ENCODE measurements at places on chromosomes 16 and 17.

DNA sequence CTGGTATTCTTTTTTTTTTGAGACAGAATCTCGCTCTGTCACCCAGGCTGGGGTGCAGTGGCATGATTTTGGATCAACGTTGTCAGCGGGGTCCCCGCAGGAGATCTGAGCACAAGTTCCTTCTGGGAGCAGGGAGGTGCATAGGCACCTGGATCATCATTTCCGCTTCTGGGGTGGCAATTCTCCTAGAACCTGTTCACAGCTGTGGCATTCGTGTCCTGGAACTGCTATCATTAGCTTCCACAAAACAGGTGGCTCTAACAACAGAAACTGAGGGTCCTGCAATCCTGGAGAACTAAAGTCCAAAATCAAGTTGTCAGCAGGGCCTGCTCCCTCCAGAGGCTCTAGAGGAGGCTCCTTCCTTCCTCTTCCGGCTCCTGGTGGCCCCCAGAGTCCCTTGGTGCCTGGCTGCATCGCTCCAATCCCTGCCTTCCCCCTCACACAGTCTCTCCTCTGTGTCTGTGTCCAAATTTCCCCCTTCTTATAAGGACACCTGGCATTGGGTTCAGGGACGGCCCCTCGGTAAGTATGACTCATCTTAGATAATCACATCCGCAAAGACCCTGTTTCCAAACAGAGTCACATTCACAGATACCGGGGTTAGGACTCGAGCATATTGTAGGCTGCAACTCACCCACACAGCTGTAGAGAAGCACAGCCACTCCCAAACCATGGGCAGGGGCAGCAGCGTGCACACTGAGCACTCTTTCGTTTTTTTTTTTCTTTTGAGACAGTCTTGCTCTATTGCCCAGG lies 43.5 kb upstream of the KLHDC4 start:
- DNase-seq: no peak

- no peak for DNase-seq
Measured at GRCh38 chr17:70810609-70811008, 641.3 kb downstream of the KCNJ2 start.

DNA sequence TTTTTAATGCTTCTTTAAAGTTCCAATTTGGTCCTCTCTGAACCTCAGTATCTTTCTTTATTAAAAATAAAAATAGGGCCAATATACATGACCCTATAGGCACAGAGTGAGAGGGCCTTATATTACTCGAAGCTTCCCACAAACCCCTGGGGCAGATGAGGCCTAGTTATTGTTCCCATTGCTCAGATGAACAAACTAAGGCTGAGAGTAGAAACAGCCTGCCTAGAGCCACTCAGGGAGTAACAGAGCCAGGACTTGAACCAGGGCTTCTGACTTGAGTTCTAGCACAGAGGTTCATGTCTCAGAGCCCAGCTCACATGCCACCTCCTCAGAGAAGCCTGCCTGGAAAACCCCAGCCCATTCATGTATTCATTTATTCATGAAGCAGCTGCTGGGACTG lies 7.7 kb downstream of the BCL7C start:
- DNase-seq: no peak

GRCh38 chr17:19017804-19018599 lies 13.4 kb upstream of the FAM83G start:
- no peak for DNase-seq

GRCh38 chr17:80725517-80725916 lies 180.9 kb downstream of the RPTOR start:
- DNase-seq: no peak

GRCh38 chr17:5380491-5381135 lies 38.8 kb downstream of the NUP88 start:
- DNase-seq: no peak

DNA sequence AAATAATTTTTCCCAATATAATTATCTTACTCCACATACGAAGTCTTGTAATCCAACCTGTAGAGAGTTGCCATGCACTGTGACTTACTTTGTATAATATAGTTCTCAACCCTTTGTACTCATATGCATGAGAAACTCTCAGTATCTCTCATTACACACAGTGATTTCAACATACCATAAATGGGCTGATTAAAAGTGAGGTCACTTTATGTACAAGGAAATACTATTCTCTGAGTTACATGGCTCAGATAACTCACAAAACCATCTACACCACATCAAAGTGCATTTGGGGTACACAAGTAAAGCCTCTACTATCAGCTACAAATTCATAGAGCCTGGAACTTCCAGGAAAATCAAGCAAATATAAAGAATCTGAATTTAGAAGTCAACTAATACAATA lies 27.9 kb downstream of the SLFN12 start:
- DNase-seq: no peak

DNA sequence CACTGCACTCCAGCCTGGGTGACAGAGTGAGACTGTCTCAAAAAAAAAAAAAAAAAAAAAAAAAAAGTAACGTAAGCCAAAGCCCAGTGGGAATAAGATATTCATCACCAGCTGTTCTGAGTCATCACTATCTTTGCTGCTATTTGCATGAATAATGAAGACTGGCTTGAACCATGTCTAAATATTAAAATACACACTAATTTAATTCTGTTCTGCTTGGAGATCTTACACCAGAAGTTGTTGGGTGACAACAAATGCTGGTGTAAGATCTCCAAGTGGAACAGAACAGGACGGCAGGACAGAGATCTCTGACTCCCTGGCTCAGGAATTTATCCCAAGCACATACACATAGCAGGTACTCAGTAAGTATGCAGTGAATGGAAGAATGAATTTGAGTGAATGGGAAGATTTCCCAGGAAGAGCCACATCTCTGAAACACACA lies 19.6 kb downstream of the DNAH17 start:
- no peak for DNase-seq

DNA sequence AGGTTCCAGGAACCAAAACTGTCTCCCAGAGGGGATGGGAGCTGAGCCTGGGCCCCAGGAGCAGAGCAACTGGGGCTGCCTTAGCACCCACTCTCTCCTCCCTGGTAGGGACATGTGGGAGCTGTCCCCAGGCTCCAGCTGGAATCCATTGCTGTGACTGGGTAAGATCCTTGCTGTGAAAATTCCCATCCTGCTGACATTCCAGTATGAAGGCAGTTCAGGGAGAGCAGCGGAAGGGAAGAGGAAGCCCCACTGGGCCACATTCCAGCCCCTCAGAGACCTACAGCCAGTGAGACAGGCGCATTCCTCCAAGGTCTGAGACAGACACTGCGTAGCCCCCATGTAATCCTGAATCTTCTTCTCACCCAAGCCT lies 24.2 kb downstream of the MYO18A start:
- DNase-seq: no peak

- DNase-seq: peak; percentile 83
Measured at GRCh38 chr16:69100071-69100691, 5.3 kb upstream of the HAS3 start.

DNA sequence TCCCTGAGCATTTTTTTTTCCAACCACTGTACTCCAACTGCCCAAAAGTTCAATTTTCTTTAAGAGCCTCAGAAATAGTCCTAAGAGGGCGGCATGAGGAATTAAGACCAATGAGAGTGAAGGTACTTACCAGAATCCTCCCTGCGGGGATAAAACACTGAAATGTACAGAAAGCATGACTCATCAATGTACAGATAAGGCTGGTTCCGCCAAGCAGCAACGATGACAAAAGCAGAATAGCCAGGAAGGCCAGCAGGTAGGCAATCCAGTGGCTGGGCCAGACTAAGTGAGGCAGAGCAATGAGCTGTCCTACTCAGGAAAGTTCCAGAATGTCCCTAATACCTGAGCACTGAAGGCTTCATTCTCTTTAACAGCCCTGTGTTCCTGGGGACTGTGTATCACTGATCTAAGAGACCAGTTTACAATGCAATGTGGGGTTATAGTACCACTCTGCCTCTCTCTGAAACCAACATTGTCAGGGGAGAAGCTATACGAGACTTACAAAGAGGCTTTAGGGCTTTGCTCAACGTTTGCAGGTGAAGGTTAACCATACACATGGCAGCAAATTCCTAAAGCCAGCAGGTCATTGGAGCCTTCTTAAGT lies 11.0 kb upstream of the GPR139 start:
- no peak for DNase-seq

DNA sequence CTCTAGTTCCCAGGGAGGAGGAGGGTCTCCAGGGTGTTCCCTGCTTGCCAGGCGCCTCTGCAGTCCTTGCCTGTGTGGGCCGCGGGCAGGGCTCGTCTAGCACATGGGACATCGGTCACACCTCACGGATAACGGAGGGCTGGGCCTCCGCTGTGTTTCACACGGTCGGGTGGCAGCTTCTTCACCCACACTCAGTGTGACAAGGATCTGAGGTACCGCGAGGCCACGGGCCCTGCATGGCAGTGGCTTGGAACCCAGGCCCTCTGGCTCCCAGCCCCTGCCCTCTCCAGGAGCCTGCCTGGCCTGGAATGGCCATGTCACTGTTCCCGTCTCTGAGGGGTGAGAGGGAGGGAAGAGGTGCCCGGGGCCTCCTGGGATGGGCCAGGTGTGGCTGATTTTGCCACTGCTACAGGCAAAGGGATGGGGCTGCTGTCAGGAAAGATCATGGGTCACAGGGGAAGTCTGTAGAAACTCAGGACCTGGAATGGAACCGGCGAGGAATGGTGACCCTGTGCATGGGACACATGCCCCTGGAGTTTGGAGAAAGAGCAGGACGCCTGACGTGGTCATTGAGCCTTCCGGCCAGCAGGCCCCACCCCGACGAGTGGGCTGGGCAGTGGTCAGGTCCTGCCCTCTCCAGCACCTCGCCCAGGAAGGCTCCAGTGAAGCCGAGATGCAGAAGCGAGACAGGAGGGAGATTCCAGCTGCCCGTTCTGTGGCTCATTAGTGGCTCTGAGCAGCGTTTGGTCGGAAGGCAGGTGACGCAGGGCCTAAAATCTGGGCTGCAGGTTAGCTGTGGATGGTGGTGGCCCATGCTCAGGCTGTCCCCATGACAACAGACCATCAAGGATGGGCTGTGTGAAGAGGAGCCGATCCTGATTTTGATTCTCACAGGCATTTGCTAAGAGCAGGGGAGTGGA lies 76.5 kb upstream of the GSE1 start:
- DNase-seq: no peak

DNA sequence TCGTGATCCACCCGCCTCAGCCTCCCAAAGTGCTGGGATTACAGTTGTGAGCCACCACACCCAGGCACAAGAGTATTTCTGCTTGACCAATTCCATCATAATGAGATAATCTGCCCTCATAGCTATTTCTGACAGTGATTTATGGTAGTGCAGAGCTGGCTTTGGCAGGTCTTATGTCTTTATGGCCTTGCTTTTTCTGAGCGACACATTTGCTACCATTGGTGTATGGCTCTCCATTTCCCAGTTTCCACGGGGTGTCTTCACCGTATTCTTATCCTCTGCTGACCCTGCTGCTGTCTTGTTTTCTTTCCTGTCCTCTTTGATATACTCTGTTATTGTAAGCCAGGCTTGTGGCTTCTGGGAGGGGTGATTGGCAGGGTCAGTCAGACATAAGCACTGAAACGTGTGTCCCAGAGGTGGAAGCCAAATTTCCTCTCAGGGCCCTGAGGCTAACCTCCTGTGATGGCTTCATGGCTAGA lies 161.1 kb upstream of the TBX2 start:
- DNase-seq: no peak

DNA sequence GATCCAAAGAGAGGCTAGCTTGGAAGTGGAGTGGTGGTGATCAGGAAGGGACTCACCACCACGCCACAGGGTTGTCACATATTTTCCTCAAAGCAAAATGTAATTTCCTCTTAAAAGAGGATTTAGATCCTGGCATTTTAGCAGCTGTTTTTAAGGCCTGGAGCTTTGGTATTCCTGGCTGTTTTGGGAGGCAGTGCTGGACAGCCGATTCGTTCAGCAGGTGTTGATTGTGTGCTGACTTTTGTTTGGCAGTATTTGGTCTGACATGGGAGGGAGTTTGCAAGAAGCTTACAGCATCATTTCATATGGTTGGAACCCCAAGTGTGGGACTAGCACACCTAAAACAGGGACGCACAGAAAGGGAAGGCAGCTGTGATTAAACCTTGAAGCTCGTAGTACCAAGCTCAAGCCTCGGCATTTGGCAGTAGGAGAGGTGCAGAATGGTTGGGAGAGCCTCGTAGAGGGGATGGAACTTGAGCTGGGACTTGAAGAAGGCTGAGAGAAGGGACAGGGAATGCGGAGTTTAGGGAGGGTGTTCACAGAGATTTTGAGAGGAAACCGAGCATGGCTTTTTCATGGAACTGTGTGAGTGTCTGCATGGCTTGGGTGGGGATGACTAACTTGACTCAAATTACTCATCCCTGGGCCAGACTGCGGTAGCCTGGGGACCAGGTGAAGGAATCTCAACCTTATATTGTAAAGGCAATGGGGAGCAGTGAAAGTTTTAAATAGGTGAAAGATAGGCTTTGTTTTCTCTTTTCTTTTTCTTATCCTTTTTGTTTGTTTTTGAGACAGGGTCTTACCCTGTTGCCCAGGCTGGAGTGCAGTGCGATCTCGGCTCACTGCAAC lies 52.3 kb downstream of the RPTOR start:
- no peak for DNase-seq

DNA sequence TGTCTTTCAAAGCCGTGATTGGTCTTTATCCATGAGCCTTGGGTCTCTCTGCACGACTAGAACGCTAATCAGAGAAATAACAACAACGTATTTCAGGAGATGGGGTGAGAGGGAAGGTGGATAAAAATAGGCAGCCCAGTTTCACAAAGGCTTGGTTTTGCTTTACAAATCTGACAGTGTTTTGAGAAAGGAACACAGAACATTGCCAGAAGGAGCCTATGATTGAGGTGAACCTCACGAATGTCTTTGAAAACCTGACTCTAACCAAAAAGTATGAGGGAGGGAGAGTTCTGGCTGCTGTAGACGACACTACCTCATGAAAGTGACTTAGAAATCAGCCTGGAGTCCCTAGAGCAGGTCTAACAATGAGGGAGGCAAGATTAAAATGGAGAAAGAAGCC lies 38.0 kb upstream of the NOL11 start:
- no peak for DNase-seq

DNA sequence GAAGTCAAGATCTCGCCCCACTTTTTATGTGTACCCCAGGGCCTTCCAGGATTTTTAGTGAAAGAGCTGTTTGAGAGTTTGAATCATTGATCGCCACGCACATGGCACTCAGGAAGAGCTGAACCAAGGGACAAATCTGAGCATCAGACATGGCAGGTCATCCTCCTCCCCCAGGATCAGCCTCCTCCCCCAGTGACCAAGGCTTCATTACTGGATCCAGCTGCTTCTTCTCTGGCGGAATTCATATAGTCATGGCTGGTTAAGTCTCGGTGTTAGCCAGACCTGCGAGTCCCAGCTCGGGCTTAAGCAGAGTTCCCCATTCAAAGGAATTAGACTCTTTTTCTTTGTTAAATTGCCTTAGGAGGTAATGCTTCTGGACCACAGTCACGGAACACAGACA lies 32.5 kb downstream of the CDRT4 start:
- no peak for DNase-seq

DNA sequence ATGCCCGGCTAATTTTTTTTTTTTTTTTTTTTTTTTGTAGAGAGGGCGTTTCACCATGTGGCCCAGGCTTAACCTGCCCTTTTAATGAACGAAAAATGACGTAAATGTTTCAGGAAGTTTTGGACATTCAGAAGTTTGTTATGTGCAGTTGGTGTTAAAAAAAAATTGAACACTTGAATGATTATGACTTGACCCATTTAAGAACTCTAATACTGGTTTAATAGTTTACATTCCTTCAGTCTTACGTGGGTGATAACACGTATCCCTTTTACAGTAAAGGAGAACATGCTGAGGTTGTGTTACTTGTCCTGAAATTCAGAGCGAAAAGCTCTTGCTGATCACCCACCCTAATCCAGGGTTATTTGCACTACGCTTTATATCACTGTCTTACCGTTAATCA lies 1.7 kb downstream of the MLYCD start:
- DNase-seq: no peak

- no peak for DNase-seq
Measured at GRCh38 chr17:57586742-57587141, 158.4 kb downstream of the CCDC182 start.
